Cardiac fibroblast (primary cell): ENCODE measurements at places on chromosomes 7 and 10.

DNA sequence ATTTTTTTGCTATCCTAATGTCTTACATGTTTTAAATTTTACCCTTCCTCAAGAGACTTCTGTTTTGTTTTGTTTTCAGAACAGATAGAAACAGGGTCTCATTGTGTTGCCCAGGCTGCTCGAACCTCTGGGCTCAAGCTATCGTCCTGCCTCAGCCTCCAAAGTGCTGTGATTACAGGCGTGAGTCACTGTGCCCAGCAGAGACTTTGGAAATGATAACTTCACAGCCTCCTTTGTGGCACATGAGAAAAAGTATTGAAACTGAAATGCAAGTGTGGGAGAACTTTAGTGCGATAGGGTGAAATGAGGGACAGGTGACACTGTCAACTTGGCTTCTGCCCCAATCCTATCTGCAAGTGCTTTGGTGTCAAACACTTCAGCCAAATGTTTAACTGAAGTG is 21.6 kb downstream of the IRF5 start:
- no peak for DNase-seq

GRCh38 chr10:29619241-29619669 is 15.5 kb downstream of the SVIL start:
- peak; percentile 62 for DNase-seq

- DNase-seq: no peak
Measured at GRCh38 chr10:43214956-43215561, 51.8 kb downstream of the RASGEF1A start.

DNA sequence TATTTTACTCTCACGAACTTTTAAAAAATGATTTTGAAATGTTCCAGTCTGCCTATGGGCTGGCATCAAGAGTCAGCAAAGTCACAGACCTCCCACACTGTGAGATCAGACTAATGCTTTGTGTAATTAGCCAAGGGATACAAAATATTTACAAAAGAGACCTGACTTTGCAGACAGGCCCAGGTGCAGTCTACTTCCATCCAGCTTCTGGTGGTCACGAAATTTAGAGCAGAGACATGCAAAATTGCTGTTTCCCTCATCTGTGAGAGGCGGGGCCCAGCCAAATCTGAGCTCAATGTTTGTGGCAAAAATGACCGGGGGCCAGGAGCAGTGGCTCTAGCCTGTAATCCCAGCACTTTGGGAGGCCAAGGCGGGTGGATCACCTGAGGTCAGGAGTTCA is 82.5 kb upstream of the PITRM1 start:
- DNase-seq: no peak

DNA sequence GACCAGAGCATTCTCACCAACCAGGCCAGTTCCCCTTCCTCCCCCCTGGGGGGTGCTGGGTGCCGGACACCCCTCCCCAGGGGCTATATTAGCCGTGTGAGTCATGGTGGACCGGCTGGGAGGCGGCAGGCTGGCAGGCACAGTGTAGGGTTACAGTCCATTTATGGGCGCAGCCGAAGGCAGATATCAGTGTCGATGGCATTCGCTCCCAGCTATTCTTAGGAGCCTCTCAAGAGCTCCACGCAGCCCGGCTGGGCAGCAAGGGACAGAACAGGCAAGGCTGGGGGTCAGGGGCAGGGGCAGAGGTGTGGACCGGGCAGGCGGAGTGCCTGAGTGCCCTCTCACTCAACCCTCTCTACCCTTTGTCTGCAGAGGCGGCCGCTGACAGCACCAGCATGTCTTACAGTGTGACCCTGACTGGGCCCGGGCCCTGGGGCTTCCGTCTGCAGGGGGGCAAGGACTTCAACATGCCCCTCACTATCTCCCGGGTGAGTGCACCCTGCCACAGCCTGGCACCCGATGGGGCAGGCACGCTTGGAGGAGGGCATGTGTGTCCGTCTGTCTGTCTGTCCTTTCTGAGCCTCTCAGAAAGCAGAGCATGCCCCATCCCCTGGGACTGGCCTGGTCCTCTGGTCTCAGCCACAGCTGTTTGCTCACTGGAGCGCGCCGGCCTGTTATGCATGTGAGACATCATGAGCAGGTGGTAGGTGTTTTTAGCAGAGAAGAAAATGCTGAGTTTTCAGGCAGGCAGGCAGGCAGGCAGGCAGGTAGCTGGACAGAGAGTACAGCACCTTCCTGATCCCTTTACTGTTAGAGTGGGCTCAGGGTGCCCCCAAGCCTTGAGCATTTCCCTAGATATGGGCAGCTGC is at the start of gene LDB3:
LDB3 (plus strand) TSS at position 215 of the 869 bp plus-strand sequence; CDS start at position 396, 181 bp downstream.
- DNase-seq: peak; percentile 29

DNA sequence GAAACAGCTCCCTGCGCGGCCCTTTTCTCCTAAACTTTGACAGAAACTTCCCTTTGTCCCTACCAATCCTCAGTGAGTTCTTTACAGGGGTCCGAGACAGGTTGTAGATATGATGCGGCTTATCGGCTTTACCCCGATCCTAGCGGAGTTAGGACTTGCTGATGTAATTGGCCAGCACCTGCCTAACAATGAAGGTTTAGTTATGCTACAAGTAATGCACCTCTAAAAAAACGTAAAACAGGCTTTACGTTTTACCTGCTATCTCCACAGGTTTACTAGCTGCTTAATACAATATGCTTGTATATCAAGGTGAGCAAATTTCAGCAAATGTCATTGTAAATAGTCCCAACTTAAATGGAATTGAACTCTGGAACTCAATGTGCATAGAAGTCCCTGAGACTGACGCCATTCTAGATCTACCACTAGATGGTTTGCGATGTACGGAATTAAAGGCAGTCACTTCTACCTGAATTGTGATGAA is 697 bp upstream of the SNX13 start:
- DNase-seq: peak; percentile 3

DNA sequence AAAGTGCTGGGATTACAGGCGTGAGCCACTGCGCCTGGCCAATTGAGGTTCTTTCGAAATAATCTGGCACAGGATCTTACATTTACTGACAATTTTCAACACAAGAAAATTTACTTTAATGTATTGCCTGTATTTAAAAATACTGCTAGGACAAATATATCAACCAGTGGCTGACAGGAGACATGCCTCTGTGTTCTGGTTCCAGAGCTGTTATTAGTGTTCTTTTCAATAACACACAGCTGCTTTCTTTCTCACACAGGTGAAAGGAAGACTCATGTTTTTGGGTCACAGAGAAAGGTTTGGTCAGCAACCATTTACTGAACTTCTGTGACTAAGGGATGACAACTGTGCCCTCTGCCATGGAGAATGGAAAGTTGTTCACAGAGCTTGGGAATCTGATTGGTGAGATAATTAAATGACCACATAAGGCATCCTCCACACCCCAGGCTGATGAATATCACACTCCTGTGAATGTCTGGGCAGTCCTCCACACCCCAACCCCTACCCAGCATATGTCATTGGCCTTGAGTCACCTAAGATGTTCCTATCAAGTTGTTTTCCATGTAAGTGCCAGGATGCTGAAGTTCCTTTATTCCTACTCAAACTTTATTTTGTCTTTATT is 180.1 kb downstream of the RAPGEF5 start:
- no peak for DNase-seq

GRCh38 chr7:137978464-137979237 is 23.2 kb downstream of the CREB3L2 start:
- peak; percentile 92 for DNase-seq

DNA sequence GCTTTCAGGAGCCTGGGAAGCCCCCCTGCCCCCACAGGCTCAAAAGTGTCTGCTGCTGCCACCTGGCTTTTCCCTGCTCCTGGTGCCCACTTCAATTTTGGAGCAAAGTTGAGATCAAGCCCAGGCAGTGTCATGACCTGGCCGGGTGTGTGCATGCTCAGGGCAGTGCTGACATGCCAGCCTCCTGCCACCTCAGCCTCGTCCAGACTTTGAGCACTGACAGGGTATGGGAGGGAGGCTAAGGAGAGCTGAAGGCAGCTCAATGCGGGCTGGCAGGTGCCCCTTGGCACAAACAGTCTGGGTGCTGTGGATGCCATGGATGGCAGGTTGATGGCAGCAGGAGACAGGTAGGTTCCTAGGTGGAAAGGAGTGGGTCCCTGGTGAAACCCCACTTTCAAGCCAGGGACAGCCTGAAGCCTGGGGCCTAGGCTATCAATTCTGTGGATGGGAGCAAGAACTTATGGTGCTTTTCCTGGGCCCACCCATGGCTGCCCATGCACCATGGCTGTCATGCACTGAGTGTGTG is 12.3 kb upstream of the ECHDC3 start:
- DNase-seq: no peak

GRCh38 chr10:114250716-114251115 is 11.7 kb downstream of the VWA2 start:
- no peak for DNase-seq

GRCh38 chr10:75233444-75234016 is 2.2 kb downstream of the COMTD1 start:
- no peak for DNase-seq

DNA sequence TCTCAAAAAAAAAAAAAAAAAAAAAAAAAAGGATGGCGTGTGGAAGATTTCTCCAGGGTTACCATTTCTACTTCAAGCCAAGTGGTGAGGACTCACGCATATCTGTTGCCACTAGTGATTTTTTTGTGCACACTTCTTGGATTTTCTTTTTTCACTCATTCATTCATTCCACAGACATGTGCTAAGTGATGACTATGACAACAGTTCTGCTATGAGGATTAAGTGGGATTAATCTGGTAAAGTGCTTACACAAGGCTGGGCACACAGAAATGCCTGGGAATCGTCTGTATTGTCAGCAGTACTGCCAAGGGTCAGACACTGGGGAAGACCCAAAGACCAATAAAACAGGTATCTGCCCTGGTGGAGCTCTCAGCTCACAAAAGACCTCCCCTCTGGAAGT is 6.3 kb upstream of the OPN1SW start:
- DNase-seq: no peak

GRCh38 chr7:1076184-1077072 is 11.5 kb upstream of the GPER1 start:
- DNase-seq: peak; percentile 28

DNA sequence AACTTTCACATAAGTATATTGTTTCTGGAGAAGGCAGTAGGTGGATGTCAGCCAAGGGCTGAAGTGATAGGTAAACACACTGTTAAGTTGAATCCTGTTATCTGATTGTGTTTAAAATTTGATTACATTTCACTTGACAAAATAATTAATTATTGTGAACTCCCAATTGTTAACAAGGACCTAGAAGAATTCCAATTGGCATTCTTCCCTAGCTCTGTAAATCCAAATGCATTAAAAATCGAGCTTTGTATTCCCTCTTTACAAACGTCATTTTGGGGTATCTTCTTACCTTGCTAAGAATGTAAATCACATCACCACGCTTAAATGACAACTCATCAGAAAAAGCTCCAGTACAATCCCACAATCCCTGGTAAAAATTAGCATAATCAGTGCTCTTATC is 179.9 kb downstream of the SKAP2 start:
- DNase-seq: no peak

DNA sequence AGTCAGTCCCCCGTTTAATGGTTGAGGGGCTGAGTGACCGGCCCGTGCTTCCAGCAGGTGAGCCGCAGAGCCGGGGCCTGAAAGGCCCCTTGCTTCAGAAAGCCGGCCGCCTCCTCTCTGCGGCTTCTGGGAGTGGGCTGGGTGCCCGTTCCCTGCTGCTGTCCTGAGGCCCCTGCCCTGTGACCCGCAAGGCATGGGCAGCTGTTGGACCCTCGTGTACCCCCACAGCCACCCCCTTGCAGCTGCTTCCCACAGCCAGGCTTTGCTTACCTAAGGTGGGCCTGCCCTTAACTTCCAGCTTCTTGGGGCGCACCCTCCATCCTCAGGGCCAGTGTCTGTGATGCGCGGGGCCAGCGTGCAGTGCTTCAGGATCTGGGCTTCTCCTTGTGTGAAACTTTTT is 26.6 kb downstream of the PFKFB3 start:
- DNase-seq: no peak

DNA sequence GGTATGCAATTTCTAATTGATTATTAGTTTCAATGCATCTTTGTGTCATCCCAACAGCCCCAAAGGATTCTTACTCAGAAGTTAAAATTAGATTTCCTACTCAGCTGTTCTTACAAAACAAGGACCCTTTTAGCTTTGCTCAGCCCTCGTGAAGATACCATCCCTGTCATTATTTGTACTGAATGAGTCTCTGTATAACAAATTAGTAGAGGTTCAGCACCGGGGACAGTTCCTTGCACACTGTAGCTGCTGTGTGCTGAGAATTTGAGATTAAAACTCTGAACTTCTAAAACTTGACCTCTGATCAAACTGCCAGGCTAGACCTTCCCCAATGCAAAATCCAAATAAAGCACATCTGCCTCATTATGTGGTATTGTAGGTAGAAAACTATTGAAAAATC is 299.1 kb downstream of the LHFPL3 start:
- DNase-seq: peak; percentile 18

GRCh38 chr7:1176891-1177373 is 16.9 kb upstream of the ZFAND2A start:
- peak; percentile 58 for DNase-seq

DNA sequence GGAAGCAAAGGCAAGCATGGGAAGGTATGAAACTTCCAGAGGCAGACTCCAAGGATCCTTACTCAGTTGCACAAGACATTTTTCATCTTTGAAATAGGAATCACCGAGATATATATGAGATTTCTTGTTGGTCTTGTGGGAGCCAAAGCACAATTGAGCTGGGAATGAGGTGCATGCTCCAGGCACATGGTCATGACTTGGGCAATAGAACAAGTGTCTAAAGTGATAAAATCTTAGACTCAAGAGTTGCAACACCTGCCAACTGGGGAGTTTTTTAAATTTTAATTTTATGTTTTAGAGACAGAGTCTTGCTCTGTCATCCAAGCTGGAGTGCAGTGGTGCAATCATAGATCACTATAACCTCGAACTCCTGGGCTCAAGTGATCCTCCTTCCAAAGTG is 169.5 kb upstream of the ADCY1 start:
- DNase-seq: no peak

DNA sequence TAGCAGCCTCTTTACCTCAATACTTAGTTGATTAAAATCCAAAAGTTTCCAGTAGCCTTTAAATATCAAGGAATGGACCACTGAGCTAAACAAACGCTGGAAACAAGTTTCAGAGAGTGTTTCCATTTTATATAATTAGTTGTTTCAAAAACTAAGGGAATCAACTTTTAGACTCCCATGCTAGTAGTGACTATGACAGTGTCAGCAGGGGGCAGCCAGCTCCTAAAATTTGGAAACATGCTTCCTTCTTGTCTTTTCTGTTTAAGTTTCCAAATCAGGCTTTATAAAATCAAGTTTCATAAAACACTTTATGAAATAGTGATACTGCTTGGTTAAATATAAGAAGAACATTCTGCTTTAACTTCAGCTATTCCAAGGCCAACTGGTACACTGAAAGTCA is 138.2 kb upstream of the TMEM229A start:
- DNase-seq: peak; percentile 21

- DNase-seq: no peak
Measured at GRCh38 chr7:48078470-48078869, 10.6 kb upstream of the UPP1 start.

DNA sequence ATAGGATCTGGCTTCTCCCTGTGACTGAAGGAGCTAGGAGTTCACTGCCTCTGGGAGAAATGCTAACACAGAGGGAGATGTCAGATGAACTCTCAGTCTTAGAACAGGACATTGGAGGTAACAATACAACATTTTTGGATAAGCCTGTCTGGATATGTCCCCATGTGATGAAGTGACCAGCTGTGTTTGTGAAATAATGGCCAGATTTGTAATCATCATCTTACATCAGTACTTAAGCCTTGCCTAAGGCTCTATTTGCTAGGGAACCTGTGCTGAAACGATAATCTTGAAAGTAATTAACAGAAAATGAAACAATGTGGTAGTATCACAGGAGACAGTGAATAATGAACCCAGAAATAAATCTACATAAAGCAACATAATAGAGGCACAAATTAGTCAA is 56.2 kb downstream of the CRPPA start:
- DNase-seq: no peak

- DNase-seq: no peak
Measured at GRCh38 chr7:68846811-68847325, 751.4 kb upstream of the AUTS2 start.

- no peak for DNase-seq
Measured at GRCh38 chr7:21603462-21603861, 60.6 kb downstream of the DNAH11 start.
